ENCODE measurements at places on chromosomes 2 and 18. TPM values are rescaled to one million over a fixed set of nuclear protein-coding genes. Genes with fewer than 3 reads are reported as not detected.

Gene MARCHF4
- 3.6 TPM for total RNA-seq

Gene CDK15
- total RNA-seq = not detected

Gene PAX8
- 0.18 TPM for total RNA-seq

Gene OTOS
- not detected for total RNA-seq

Gene CREG2
- total RNA-seq = 0.81 TPM

Gene IFIH1
- 7.3 TPM for total RNA-seq

Gene ARHGEF4
- not detected for total RNA-seq

Gene ABCG8
- not detected for total RNA-seq

Gene MYCN
- 3.1 TPM for total RNA-seq

Gene DYNAP
- not detected for total RNA-seq

Gene PSMG2
- 69.1 TPM for total RNA-seq

Gene LIMS3
- 7.3 TPM for total RNA-seq

Gene GALNT14
- not detected for total RNA-seq

Gene NRP2
- total RNA-seq = 82.0 TPM

Gene OSR1
- not detected for total RNA-seq

Gene ANKRD29
- 0.46 TPM for total RNA-seq

Gene DSG1
- not detected for total RNA-seq

Gene GALNT3
- 0.13 TPM for total RNA-seq

Gene KCNG2
- total RNA-seq = not detected

Gene GNAL
- total RNA-seq = 0.46 TPM

Gene C2orf92
- 1.5 TPM for total RNA-seq

Gene MMADHC
- total RNA-seq = 174 TPM

Gene ZNF804A
- not detected for total RNA-seq

Gene COLEC12
- total RNA-seq = 24.3 TPM

All from pulmonary artery endothelial cell (primary cell).